EH (cell line): ENCODE measurements at places on chromosomes 12 and 14.

GRCh38 chr12:10220398-10221077 is 7.9 kb downstream of the GABARAPL1 start:
- peak; percentile 35 for DNase-seq

DNA sequence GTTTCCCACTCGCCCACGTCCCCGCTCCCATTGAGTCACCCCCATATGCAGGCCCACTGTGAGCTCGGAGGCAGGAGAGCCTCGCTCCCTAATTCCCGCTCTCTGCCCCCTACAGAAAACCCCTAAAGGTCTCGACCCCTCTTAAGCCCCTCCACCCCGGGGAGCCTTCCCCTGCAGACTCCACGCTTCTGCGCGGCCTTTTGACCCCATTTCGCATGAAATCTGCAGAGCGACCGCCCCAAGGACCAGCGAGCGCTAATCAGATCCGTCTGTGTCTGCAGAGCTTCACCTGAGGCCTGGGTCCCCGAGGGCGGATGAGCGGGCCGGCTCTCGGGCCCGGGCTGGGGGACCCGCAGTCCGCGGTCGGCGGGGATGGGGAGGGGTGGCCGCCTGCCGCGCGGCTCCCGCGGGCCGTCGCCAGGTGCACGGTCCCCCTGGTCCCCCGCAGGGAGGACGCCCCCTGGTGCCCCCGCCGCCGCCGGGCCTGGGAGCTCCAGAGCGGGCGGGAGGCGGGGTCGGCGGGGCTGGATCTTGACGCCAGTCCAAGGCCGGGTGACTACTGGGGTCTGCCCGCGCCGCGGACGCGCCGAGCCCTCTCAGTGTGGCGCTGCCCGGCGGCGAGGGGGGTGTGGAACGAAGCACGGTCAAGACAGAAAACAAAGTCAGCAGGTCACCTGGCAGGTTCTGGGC is 10.1 kb downstream of the BMP4 start:
- DNase-seq = no peak

- no peak for DNase-seq
Observed at GRCh38 chr12:64743206-64743605, 16.0 kb downstream of the GNS start.

- DNase-seq = peak; percentile 95
Observed at GRCh38 chr14:64556526-64556925, 6.8 kb downstream of the PPP1R36 start.

GRCh38 chr14:22897357-22897756 is 14.3 kb downstream of the REM2 start:
- no peak for DNase-seq

GRCh38 chr14:78747813-78748212 is 577.6 kb downstream of the NRXN3 start:
- no peak for DNase-seq

DNA sequence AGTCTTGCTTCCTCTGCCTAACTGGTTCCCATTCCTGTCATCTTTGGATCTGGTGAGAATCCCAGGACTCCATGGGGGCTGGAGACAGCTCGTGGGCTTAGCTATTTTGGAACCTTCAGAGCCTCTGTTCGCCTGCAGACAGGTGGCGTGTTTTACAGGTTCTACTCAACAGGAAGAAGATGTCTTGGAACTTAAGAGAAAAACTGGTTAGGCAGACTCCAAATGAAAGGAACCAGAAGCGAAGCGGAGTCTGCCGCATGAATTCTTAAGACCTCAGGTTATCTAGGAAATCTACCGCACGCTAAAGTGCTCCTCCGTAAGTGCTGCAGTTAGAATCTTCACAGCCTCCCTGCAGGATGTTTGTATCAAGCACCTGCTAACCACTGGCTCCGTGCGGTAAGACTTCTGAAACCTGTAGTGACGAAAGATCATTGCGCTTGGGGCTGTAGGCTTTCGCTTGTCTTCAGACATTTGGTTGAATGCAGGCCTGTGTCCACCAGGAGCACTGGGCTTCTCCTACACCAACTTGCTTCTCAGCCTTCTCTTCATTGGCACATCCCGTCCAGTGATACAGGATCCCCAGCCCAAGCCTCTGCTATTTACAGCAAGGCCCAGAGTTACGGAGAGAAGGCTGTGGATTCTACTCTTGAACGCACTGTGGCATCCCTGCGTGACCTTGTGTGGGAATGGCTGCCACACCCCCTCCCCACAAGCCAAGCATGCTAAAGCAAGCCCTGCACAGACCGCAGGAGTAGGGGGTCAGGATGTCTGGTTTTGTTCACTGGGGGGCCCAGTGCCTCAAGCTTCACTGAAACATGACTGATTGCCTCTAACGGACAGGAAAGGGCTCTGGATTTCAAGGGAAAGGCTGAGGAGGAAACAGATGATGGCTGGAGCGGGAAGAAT is 35.0 kb downstream of the ACADS start:
- DNase-seq = no peak

GRCh38 chr12:48796976-48797375 is 8.1 kb upstream of the ADCY6 start:
- peak; percentile 38 for DNase-seq

DNA sequence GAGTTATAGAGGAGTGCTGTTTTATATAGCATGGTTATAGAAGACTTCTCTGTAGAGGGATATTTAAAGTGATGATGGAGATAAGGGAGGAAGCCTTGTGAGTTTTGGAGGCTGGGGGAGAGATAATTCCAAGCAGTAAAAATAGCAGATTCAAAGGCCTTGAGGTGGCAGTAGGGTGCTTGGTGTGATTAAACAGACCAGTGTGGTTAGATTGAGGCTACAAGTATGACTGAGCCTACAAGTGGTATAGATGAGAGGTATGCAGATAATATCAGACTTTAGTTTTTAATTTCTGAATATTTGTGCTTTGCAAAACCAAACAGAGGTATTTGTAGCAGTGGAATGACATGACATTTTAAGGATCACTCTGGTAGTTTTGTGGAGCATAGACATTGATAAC is 20.3 kb downstream of the FANCM start:
- no peak for DNase-seq

- DNase-seq = no peak
Observed at GRCh38 chr12:57759360-57759980, 4.6 kb downstream of the MARCHF9 start.

GRCh38 chr12:8678661-8679111 is 16.1 kb upstream of the MFAP5 start:
- DNase-seq = peak; percentile 69

GRCh38 chr12:74732826-74733225 is 195.2 kb downstream of the ATXN7L3B start:
- DNase-seq = no peak

DNA sequence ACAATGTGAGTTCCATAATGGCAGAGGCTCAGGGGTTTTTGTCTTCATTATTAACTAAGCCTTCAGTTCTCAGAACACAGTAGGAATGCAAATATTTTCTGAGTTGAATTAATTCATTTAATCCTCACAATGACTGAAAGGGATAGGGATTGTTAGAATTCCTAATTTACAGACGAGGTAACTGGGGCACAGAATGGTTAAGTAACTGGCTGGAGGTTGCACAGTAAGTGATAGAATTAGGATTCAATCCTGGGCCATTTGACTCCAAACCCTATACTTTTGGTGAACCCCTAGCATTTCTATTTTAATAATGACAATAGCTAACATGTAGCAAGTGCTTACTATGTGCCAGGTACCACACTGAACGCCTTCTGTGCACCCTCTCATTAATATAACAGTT is 163.1 kb downstream of the PPM1H start:
- no peak for DNase-seq

- no peak for DNase-seq
Observed at GRCh38 chr12:3461391-3461790, 29.6 kb upstream of the PRMT8 start.

- no peak for DNase-seq
Observed at GRCh38 chr12:12918781-12919389, 27.5 kb downstream of the GPRC5A start.

GRCh38 chr12:74984631-74985030 is 225.0 kb downstream of the KCNC2 start:
- DNase-seq = no peak

DNA sequence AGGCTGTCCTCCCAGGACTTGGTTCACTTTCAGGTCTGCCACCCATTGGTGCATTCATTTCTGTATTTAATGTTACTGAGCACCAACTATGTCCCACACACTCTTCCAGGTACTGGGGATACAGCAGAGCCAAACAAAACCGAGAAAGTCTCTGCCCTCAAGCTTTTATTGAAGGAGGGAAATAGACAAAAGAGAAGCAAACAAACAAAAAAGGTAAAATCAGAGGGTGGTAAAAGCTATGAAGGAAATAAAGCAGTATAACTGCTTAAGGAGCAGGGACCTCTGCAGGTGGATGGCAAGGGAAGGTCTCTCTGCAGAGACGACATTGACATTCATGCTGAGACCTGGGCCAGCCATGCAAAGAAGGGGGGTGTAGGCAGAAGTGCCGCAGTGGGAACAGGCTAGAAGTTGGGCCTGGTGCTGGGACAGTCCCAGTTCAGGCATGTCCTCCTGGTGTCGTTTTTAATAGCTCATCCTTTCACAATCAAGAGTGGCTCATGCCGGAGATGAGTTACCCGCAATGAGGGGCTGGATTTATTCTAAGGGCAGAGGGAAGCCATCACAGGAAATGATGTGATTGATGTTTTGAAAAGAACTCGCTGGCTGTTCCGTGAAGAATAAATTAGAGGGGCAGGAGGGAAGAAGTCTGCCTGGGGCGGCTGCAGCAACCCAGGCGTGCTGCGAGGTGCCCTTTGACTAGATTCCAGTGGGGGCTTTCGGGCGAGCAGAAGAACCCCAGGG is 72.8 kb downstream of the IRF2BPL start:
- DNase-seq = peak; percentile 88

DNA sequence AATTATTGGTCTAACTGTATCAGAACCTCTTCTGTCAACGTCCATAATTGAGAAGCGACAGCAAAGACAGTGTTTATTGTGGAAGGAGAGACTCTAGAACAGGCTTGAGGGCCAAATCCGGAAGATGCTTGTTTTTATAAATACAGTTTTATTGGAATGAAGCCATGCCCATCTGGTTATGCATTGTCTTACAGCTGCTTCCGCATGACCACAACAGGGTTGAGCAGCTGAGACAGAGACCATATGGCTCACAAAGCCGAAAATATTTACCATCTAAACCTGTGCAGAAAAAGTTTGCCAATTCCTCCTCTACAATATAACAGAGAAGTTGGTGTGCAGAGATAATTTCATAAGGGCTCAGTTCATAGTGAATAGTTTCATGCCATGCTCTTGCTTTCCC is 24.5 kb downstream of the PRKAB1 start:
- DNase-seq = no peak

GRCh38 chr14:59695198-59695597 is 118.6 kb upstream of the CCDC175 start:
- no peak for DNase-seq

DNA sequence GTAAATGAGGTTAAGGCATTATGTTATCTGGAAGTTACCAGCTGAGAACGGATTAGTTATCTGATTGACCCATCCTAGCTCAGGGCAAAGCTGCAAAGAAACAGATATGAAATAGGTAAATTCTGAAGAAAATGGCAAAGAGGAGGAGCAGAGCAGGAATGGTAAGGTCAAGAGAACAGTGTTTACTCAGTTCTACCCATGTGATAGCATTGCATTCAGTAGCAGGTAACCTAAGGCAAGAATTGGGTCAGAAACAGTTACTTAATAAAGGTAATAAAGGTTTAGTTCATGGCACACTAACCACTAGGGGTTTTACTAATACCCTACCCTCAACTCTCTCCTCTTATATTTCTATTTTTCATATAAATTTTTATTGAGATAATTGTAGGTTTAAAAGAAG is 224.8 kb downstream of the ASCL1 start:
- DNase-seq = no peak

DNA sequence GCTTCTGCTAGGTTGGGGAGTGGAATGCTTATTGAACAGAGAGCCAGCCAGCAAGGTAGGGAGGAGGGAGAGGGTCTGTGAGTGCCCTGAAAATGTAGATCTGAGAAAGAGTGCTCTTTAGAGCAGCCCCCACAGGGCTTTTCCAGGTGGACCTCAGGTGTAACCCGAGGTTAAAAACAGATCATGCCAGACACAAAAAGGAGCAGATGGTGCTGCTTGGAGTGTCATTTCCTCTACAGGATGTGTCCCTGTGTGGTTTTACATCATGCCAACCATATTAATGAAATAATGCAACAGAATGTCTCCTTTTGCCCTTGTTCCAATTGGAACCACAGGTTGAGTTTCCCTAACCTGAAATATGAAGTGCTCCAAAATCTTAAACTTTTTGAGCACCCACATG is 6.4 kb downstream of the SUSD6 start:
- no peak for DNase-seq
